ENCODE measurements at places on chromosomes 5 and 9.

GRCh38 chr5:148740079-148740858 is 85.9 kb upstream of the HTR4 start:
- no peak for DNase-seq

DNA sequence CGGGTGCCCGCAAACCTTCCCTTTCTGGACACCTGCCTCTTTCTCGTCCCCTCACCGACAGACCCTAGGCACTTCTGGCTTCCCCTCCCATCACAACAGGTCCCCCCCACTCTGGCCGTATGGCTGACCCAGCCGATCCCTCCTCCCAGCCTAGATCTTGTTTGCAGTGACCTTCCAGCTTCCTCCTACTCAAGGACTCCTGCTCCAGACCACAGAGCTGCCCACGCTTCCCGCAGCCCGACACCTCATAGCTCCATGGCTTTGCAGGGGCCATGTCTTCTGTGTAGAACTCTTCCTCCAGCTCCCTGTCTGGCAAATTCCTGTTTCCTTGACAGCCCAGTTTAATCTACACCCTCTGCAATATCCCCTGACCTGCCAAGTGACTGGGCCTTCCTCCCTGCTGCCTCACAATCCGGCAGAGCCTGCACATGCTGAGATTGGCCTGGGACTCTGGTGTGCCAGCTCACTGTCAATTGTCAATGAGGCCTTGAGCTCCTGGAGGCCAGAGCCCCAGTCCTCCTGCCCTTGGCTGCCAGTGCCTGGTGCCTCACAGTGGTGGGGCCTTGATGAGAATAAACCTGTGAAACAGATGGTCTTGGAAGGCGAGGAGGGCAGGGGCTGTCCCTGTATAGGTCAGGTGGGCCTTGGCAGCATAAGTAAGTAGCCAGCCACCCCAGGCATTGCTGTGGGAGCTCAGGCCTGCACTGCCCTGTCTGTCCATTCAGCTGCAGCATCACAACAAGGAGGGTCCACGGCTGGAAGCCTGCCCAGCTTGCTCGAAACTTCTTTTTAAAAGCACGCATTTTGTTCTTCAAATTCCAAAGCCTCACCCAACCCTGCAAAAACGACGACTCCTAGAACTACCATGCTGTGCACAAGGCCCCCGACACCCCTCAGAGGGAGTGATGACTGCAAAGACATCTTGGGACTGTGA is 50.5 kb downstream of the GADD45G start:
- DNase-seq: no peak

DNA sequence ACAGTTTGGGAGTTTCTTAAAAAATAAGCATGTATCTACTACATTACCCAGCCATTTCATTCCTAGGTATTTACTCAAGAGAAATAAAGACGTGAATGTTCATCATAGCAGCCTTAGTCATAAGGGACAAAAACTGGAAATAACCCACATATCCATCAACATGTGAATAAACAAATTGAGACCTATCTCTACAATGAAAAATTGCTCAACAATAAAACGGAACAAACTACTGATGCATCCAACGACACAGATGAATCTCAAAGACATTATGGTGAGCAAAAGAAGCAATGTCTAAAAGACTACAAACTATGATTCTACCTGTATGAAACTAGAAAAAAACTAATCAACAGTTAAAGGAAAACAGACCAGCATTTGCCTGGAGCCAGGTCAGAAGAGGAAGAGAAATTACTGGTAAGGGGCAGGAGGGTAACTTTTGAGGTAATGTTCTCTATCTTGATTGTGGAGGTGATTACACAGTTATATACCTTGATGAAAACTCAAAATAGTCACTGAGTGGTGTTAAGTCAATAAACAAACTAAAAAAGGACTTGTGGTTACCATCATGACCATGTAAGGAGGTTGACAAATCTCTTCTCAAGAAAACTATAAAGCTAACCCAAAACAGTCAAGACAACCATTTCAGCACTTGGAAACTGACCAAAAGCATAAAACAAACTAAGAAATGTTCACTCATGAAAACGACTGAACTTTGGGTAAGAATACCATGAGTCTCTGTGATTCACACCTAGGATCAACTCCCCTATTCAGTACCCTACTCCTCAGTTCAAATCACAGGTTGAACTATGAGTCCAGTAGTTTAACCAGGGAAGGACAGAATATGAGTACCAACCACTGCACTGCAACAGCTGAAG is 10.4 kb downstream of the UIMC1 start:
- DNase-seq: no peak

- no peak for DNase-seq
These were observed 166.0 kb downstream of the SPATA31D1 start for GRCh38 chr9:82154573-82154972.

- no peak for DNase-seq
These were observed 348.0 kb upstream of the RFX3 start for GRCh38 chr9:3873818-3874217.
